ENCODE measurements at places on chromosomes 7 and 10.

- no peak for DNase-seq
These were observed 580.0 kb downstream of the XPNPEP1 start for GRCh38 chr10:109343293-109343692.

DNA sequence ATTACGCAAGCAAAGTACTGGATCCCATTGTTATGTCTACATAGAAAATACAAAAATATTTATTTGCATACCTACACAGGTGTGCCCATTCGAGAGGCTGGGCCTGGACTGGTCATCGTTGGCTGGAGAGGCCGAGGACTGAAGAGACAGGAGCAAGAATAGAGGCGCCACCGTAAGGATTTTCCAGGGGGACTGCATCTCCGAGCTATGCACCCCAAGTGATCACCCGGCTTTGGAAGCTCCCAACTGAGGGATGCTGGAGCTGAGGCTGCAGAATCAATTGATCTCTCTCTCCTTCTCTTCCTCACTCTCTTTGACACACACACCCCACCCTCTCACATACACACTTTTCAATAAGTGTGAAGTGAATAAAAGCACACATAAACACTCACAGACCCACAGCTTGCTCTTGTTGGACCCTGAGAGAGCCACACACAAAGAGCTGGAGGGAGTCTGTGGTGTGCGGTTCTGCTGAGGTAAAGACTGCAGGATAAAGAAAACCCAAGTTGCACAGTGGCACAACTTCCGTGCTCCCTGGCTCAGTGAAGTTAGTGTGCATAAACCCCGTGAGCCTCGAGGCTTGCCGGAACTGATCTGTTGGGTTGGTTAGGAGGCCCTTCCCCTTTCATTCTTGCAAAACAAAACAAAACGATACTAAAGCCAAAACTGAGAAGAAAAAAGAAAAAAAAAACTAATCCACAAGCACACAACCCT, at the start of gene AOAH:
AOAH (minus strand) TSS at position 544 of the 714 bp plus-strand sequence; CDS start at position 198, 346 bp downstream.
- no peak for DNase-seq

DNA sequence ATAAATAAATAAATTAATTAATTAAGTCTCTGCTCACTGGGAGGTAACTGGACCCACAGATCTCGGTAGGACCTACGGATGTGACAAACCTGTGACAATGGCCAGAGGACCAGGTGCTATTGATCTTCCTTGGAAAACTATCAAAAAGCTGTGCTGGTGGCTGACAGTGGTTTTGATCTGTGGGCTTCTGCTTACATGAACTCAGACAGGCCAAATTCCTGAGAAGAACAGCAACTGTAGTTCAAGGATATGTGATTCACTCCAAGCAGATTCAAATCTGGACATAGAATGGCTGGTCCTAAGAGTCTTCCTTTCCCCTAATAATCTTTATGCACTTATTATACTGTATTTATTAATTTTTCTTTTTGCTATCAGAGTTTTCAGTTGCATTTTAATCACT, 80.0 kb downstream of the ATXN7L1 start:
- DNase-seq: no peak

GRCh38 chr7:139457153-139457946, 26.1 kb downstream of the KLRG2 start:
- no peak for DNase-seq

DNA sequence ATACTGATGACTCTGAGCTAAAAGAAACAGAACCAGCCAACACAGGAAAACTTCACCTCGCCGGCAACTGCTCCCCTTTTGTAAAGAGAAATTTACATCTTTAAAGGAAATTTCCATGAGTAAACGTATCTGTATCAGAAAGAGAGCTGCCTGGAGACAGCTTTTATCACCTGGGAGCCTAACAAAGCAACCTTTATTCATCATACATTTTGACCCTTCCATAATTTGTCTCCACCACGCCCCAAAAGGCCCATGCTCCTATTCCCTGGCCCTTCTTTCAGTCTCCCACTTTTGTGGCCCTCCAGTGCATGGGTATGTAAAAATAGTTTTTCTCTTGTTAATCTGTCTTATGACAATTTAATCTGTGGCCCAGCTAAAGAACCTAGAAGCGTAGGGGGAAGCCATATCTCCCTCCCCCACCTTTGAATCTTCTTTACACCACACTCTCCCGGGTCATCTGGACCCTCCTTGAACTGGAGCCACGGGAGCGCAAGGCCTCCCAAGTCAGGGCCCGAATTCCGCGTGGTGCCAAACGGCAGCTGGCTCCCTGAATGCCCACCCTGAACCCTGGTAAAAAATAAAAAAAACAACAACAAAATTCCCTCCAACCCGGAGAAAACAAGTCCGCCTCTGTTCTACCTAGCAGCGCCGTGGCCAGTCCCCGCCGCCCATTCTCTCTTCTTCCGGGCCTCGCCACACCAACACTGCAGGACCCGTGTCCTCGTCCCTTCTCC, 15.4 kb upstream of the FKBP9 start:
- DNase-seq: no peak

- DNase-seq: no peak
These were observed 68.4 kb downstream of the ELFN1 start for GRCh38 chr7:1738511-1738910.

DNA sequence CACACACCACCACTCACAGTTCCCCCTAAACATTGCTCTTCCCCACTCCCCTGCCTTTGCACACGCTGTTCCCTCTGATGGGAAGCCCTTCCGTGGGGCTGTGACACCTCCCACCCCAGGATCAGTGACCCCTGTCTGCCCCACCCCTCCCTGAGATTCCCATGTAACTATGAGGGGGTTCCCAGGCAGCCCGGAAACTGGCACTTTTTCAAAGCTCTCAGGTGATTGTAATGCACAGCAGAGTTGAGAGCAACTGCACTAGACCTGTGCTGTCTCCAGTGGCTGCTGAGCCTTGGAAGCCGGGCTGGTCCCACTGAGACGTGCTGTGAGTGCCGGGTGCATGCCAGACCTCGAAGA, 29.8 kb downstream of the GPRIN2 start:
- peak; percentile 20 for DNase-seq

- no peak for DNase-seq
These were observed 71.9 kb downstream of the ORC5 start for GRCh38 chr7:104135760-104136558.

GRCh38 chr10:131569851-131570715, 258.6 kb upstream of the TCERG1L start:
- no peak for DNase-seq

DNA sequence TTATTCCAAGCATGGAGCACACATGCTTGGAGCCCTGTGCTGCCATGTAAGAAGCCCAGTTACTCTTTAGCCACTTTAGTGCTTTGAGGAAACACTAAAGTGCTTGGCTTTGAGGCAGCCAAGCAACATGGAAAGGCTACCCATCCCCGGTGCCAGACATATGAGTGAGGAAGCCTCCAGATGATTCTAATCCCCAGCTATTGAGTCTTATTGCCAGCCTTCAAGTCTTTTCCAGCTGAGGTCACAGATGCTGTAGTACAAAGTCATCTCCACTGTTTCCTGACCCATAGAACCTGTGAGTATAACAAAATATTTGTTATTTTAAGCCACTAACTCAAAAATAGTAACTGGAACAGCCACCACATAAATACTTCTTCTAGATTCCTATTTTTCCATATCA, 91.4 kb upstream of the CYP26C1 start:
- no peak for DNase-seq

DNA sequence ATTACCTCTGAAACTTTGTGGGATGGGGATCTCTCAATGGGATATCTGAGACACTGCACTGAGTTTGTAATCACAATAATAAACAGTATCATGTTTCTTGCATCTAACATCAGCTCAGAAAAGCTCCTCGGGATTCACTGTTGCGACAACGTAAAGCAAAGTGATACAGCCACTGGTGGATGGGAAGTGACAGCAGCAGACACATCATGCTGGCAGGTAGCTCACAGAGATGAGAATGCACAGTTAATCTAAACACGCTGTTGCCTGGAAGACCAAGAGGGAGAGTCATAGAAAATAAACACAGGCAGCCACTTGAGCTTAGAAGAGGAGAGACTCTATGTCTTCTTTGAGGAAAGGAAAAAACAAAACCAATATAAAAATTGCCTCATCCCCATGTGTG, 513.8 kb downstream of the MAGI2 start:
- DNase-seq: no peak

- DNase-seq: no peak
These were observed 76.8 kb upstream of the SEM1 start for GRCh38 chr7:96786261-96786997.

GRCh38 chr7:77674878-77675277, 21.4 kb upstream of the RSBN1L start:
- no peak for DNase-seq

- DNase-seq: no peak
These were observed 255.8 kb downstream of the ABCA13 start for GRCh38 chr7:48426966-48427555.

DNA sequence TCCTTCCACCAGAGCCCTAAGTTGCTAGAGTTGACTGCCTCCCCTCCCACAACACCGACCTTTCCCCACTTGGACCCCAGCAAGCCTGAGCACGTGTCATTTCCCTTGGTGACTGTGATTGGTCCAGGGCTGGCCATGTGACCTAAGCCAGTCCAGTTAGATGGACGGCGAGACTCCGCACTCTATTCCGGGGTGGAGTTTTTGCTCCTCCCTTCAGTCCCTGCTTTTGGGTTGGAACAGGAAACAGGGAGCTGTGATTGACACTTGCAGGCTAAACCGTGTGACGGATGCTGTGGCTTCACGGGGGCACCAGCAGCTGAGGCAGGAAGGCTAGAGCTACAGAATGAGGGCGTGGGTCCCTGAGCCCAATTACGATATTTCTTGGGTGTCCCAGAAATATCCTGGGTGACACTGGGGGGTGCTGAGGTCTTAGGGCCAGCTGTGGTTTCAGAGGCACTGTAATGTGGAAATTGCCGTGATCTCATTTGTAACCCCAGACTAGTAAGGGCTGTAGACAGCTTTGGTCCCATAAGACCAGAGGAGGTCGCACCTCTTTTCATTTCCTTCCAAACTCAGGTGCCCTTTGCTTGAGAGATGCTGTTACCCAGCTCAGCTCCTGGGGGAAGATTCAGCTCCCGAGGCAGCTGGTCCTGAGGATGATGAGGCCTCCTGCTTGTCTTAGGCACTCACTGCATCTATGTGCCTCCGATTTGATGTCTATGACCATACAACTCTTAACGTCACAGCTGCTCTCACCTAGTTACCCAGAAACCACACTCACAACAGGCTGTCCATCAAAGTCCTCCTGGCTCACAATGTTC, 102.7 kb upstream of the NPTX2 start:
- DNase-seq: no peak

- DNase-seq: no peak
These were observed 48.5 kb downstream of the PLCE1 start for GRCh38 chr10:94042001-94042833.

- DNase-seq: no peak
These were observed 6.0 kb downstream of the LDB1 start for GRCh38 chr10:102113956-102114857.

- DNase-seq: no peak
These were observed 78.9 kb downstream of the ALOX5 start for GRCh38 chr10:45452743-45453452.

DNA sequence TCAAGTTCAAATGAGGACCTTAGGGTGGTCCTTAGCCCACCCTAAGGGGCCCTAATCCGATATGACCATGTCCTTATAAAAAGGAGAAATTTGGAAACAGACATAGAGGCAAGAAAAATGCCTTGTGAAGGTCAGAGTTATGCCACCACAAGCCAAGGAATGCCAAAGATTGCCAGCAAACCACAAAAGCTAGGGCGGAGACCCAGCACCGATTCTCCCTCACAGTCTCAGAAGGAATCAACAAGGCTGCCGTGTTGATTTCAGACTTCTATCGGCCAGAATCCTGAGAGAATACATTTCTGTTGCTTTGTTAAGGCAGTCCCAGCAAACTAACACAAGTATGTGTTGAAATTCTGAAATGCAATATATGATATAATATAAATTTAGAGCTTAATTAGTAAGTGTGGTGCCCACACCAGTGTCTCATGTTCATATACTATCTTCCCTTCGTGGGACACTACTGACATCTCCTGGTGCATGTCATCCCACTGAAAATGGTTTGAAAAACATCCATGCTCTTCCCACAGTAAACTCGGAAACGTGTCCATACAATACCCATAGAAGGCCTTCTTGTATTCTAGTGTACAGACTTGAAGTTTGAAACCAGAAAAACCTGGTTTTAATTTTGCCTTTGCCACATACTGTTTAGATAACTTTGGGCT, 349.0 kb downstream of the TNS3 start:
- no peak for DNase-seq

DNA sequence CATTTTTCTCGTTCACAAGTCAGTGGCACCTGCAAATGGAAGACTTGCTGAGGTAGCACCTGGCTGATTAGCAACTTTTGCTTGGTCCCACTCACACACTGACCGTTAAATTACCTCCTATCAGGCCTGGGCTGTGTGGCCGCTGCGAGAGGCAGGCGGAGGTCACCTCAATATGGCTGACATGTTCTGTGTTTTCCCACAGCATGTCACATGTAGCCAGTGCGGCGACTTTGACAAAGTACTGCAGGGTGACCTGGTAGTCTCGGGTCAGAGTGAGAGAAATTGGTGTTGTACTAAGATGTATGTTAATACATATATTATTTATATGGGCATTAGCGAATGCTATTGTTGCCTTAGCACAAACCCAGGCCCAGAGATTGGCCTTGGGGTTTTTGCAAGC, 307.5 kb downstream of the LRMDA start:
- no peak for DNase-seq

DNA sequence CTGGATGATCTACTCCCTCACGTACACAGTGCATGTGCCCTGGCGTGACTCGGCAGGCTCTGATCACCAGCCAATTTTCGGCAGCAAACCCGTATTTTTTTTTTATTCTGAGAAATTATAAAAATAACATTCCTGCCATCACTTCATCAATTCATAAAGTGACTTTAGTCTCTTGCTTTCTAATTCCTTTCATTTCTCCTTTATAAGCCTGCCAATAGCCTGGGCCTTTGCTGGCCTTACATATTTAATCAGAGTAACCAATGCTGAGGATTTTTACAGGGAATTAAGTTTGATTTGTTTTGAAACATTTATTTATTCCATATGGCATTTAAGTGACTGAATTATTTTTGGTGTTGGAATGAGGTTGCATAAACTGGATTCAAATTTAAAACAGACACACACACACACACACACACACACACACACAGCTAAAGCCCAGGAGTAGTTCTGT, 140.8 kb downstream of the ETV1 start:
- no peak for DNase-seq

DNA sequence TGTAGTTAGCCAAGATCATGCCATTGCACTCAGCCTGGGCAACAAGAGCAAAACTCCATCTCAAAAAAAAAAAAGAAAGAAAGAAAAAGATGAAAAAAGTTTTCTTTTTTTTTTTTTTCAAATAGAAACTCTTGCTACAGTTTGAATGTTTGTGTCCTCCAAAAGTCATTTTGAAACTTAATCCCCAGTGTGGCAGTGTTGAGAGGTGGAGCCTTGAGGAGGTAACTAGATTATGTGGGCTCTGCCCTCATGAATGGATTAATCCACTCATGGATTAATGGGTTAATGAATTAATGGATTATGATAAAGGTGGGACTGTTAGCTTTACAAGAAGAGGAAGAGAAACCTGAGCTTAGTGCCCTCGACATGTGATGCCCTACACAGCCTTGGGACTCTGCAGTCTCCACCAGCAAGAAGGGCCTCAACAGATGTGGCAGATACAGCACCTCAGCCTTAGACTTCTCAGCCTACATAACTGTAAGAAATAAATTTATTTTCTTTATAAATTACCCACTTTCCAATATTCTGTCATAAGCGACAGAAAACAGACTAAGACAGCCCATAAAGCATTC, 25.1 kb downstream of the CPEB3 start:
- no peak for DNase-seq

GRCh38 chr7:13822678-13823077, 166.8 kb downstream of the ETV1 start:
- no peak for DNase-seq

GRCh38 chr7:24936121-24936824, 43.7 kb downstream of the OSBPL3 start:
- no peak for DNase-seq
